ENCODE measurements at places on chromosomes 11 and 22. TPM values are rescaled to one million over a fixed set of nuclear protein-coding genes. Genes with fewer than 3 reads are reported as not detected.

DNA sequence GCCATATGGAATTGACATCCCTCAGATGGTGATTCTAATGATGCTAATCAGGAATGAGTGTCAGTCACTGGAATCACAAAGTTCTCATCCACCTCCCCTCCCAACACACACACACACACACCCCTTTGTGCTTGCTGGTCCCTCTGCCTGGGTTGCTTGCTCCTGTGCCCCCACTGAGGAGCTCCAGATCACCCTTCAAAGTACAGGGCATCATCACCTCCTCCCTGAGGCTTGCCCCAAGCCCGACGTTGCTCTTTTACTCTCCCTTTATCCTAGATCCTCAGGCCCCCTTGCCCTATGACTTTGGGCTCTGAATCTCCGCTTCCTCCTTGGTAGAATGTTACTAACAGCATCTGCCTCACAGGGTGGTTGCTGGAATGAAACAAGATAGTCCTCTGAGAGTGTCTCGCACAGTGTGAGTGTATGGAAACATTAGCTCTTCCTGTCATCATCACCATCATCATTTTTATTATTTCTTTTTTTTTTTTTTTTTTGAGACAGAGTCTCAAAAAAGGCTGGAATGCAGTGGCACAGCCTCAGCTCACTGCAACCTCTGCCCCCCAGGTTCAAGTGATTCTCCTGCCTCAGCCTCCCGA lies 3.4 kb downstream of the TOM1 start:
- DNase-seq = no peak

GRCh38 chr22:30605449-30606110 lies 1.4 kb upstream of the TCN2 start:
- peak; percentile 77 for DNase-seq

GRCh38 chr11:120303004-120303637 lies 22.0 kb upstream of the TLCD5 start:
- DNase-seq = peak; percentile 62

DNA sequence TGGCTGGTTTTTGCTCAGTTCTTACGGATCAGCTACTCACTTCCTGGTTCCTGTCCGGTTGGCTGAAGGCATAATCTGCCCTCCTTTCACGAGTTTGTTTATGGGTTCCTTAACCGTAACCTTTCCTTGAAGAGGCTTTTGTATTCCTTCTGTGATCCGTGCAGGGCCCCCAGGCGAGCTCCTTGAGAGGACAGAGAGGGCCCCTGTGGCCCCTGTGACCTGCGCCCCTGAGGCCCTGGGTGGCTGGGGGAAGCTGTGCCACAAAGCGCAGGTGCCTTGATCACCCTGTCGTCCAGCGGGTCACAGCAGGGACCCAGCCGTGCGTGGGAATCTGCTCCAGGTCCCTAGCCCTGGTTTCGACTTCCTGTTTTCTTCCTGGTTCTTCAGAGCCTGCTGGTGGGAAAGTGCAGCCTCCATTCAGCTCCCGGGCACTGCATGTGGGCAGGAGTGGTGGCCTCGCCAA lies 27.8 kb upstream of the FADD start:
- DNase-seq = no peak

The CD44 gene
- polyA plus RNA-seq = 550 TPM

The TENM4 gene
- polyA plus RNA-seq = 6.0 TPM

DNA sequence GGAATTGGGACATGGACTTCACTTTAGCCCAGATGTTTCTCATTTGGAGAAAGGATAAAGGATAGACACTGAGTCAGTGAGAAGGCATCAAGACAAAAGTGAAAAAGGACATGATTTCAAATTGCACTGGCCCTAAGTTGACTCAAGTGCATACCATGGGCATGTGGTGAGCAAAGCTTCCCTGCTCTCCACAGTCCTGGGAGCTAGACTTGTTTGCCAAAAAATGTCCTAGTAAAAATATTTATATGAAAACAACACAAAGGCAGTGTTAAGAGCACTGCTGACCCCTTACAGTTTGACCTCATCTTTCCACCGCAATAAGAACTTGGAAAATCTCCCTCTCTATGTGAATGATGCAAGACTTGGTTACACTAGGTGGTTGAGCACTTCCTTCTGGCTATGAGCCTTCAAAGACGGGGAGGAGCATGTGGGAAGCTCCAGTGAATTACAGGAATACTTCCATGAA lies 46.5 kb upstream of the FIBIN start:
- no peak for DNase-seq

GRCh38 chr22:34763496-34763895 lies 302.5 kb upstream of the ISX start:
- DNase-seq = no peak

DNA sequence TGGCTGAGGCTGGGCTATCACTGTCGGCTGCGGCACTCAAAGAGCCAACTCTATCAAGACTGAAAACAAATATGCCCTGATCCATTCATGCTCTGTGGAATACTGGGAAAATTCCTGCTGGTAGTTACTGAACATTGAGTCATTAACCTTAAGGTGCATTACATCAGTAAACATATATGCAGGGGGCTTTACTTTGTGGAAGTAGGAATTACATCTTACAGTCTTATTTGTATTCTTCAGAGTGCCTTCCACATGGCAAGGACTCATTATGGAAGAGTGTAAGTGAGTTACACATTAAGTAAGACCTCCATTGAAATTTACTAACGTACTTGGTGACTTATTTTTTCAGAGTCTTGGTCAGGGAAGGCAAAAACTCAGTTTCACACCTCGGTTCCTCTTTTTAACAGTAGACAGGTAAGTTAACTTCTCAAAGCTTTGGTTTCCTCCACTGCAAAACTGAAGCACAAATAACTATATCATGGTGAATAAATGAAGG lies 4.5 kb downstream of the OR5B21 start:
- DNase-seq = no peak

DNA sequence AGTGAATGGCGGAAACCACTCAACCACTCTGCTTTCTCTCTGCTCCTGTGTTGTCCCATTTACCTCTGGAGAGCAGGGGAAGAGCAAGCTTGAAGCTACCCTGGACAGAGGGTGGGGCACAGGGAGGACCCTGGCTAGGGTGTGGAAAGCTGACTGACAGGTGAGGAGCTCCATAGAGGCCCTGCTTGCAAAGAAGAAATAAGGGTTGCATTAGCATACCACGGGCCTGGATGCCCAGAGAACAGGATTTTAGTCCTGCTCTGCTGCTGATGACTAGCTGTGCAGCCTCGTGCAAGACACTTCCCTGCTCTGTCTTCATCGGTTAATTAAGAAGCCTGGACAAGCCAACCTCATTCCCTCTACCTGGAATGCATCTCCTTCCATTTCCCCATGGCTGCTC lies 135.0 kb downstream of the BUD13 start:
- DNase-seq = no peak

- DNase-seq = peak; percentile 76
Observed at GRCh38 chr11:116828632-116829524, 829 bp upstream of the APOC3 start.

Measured in SK-N-SH (cell line).